Ascending aorta (tissue), 2 donors: ENCODE measurements at places on chromosomes 7 and 10.

DNA sequence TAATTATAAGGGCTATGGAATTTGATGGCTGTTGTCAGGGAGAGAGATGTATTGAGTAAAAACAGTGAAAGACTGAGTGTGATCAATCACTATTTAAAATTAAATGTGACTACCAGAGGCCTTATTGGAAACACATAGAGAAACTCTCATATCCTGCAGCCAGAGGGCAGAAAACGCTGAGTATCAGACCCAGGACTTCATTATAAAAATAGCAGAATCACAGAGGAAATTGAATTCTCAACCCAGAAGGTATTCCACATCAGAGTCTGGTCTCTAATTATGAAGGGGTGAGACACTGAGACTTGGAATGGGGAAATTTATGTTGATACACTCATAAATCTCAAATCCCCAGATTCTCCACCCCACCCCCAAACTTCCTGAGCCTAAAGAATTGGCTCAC is 69.5 kb upstream of the IL6 start:
- H3K4me1 ChIP-seq, result no peaks in the 10 kb centered on the region
- H3K4me3 ChIP-seq, result no peak overlapping the region
- no peaks in the 10 kb centered on the region for H3K36me3 ChIP-seq
- H3K27me3 ChIP-seq, result no peaks in the 10 kb centered on the region

DNA sequence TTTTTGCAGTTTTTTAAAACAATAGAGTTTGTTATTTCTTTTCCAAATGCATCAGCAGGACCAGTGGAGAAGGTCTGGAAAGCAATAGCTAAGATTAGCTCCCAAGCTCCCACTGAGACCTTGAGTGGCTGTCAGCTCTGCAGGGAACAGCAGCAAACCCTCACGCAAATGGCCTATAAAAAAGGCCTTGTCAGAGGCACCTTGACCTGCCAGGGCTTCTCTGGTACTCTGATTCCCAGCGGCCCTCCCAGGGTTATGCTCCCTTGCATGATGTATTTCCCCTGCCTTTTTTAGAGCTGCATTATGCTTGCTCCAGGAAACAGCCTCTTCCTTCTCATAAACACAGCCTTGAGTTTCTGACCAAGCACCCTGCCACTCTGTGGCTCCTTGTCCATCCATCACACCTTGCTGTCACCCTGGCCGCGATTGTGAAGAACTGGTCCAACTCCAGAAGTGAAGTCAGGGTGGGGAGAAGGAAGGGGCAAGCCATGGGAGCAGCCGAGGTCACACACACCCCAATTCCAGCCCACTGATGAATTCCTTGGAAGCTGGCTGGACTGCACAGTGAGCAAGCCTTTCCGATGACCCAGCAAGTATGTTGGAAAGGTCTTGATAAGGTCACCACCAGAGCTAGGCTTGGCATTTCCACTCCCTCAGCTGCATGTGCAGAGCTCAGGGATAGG is 35.3 kb upstream of the NKX2-3 start:
- no peak for DNase-seq
- no peaks in the 10 kb centered on the region for H3K36me3 ChIP-seq
- no peaks in the 10 kb centered on the region for H3K4me1 ChIP-seq
- no peak overlapping the region for H3K4me3 ChIP-seq
- no peak overlapping the region for H3K27ac ChIP-seq

- no peaks in the 10 kb centered on the region for H3K27me3 ChIP-seq
- no peak for DNase-seq
- no peaks in the 10 kb centered on the region for H3K36me3 ChIP-seq
- H3K4me3 ChIP-seq, result no peak overlapping the region
Observed at GRCh38 chr7:25031432-25031831, 51.5 kb upstream of the OSBPL3 start.

DNA sequence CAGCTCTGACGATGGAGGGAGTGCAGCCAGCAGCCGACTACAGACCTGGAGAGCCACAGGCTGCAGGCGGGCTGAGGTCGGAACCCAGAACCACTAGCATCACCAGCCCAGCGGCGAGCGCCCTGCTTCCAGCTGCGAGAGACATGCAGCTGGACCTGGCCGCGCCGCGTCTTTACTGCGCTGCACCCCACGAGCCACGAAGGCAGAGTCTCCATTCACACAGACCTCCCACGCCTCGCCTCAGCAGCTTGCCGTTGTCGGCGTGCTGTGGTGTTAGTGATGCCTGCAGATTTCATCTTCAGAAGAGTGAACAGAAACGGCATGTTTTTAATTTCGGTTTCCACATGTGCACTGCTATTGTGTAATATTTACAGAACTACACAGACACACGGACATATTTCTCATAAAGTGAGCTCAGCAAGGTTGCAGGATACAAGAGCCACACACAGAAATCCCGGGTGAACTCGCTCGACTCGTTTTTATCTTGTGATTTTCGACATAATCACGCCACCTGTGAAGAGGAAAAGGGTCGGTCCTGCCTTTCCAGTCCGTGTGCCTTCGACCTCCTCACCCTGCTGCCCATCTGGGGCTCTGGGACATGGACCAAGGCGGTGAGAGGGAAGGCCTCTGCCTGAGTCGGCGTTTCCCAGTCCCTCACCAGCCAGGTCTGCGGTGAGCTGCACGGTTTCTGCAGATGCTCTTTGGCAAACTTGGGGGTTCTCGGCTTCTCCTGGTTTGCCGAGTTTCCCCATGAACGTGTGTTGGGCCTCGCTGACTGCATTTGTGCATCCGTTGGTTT is 252.2 kb downstream of the ELFN1 start:
- H3K4me1 ChIP-seq, result no peaks in the 10 kb centered on the region
- DNase-seq, result no peak
- H3K36me3 ChIP-seq, result no peaks in the 10 kb centered on the region
- no peaks in the 10 kb centered on the region for H3K27me3 ChIP-seq
- no peak overlapping the region for H3K27ac ChIP-seq
- no peak overlapping the region for H3K4me3 ChIP-seq

GRCh38 chr10:46090258-46090812 is 44.3 kb upstream of the MSMB start:
- H3K27me3 ChIP-seq, result no peaks in the 10 kb centered on the region
- no peak overlapping the region for H3K4me3 ChIP-seq
- H3K36me3 ChIP-seq, result no peaks in the 10 kb centered on the region
- no peaks in the 10 kb centered on the region for H3K4me1 ChIP-seq
- no peak overlapping the region for H3K27ac ChIP-seq

GRCh38 chr10:10092581-10092980 is 925.1 kb upstream of the CELF2 start:
- H3K4me1 ChIP-seq, result no peaks in the 10 kb centered on the region
- H3K27ac ChIP-seq, result no peak overlapping the region
- no peaks in the 10 kb centered on the region for H3K36me3 ChIP-seq
- DNase-seq, result no peak
- no peaks in the 10 kb centered on the region for H3K27me3 ChIP-seq

GRCh38 chr10:132186488-132187429 is at the start of gene DPYSL4:
TSS of gene DPYSL4 (plus strand) at chr10:132186948. CDS start at chr10:132187064, 116 bp downstream.
- peak within 1 kb of the TSS; percentile 54 for H3K4me3 ChIP-seq
- H3K27ac ChIP-seq, result no peak within 1 kb of the TSS
- peaks cover 15% of the 10 kb centered on the region for H3K4me1 ChIP-seq
- no peak for DNase-seq

DNA sequence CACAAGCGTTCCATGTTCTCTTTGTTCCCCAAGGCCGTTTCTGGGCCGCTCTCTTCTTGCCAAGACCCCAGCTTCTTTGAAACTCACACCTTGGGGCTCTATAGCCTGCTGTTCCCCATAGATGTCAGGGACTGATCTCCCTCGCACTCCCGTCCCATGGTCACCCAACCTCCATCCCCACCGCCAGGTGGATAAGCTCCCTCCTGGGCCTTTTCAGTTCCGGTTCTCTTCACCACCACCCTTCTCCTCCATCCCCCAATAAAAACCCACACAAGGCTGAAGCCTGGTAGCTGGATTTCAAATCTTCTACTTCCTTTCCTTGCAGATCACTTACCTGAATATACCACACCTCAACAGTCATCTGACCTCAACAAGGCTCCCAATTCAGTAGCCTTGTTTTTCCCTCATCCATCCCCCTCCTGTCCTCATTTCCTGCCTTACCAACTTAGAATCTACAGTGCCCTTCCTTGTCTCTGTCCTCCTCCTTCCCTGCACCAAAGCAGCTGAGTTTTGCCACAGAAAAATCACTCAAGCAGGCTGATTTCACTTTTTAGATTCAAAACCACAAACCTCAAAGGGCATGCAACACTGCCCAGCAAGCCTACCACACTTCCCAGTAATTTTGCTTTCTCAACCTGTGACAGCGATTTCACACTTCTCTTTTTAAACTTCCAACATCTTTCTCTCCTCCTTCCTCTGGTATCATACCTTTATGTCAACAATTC is 7.7 kb downstream of the SLC37A3 start:
- H3K27ac ChIP-seq, result no peak overlapping the region
- H3K27me3 ChIP-seq, result no peaks in the 10 kb centered on the region
- no peak for DNase-seq
- no peak overlapping the region for H3K4me3 ChIP-seq
- no peaks in the 10 kb centered on the region for H3K36me3 ChIP-seq

GRCh38 chr7:102463841-102464576 is 654 bp downstream of the ALKBH4 start:
- peaks cover 11% of the 10 kb centered on the region for H3K4me1 ChIP-seq
- no peaks in the 10 kb centered on the region for H3K27me3 ChIP-seq
- peak overlapping the region; percentile 78 for H3K27ac ChIP-seq
- peak overlapping the region; percentile 99 for H3K4me3 ChIP-seq

DNA sequence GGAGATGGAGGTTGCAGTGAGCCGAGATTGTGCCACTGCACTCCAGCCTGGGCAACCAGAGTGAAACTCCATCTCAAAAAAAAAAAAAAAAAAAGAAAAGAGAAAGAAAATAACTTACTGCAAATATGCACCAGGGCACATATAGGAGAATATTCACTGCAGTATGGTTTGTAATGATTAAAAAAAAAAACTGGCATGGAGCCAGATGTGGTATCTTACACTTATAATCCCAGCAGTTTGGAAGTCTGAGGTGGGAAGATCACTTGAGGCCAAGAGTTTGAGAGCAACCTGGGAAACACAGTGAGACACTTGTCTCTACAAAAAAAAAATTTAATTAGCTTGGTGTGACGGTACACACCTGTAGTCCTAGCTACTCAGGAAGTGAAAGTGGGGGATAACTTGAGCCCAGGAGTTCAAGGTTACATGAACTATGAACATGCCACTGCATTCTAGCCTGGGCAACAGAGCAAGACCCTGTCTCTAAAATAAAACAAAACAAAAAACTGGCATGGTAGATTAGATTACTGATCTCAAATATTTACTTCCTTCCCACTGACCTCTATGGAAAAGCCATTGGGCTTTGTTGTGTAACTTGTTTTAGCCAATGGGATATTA is 85.6 kb downstream of the MICU1 start:
- no peak overlapping the region for H3K27ac ChIP-seq
- no peak for DNase-seq
- no peaks in the 10 kb centered on the region for H3K36me3 ChIP-seq
- H3K27me3 ChIP-seq, result no peaks in the 10 kb centered on the region

DNA sequence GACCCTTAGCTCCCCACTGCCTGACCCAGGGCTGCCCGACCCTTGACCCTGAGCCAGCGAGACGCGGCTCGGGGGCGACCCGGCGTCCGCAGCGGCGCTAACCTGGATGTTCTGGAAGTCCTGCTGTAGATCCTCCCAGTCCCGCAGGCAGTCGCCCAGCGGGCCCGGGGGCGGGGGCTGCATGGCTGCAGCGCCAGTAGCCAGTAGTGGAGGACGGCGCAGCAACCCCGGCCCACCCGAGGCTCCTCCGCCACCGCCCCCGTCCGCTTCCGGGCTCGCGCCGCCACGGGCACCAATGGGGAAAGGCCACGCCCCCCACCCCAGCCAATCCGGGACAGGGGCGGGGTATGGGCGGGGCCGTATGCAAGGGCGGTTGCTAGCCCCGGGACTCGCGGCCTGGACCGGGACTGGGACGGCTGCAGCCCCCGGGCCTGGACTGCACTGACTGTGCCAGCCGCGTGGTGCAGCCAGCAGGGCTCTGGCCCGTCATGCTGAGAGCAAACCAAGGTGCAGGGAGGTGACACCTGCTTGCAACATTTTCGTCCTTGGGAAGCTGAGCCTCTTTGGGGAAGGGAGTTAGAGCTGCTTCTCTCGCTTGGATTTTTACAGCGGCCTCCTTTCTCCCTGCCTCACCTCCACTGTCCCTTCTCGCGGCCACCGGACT is at the start of gene TMEM120A:
TSS of gene TMEM120A (minus strand) at position 208 of the 664 bp plus-strand sequence. CDS start at position 183, 25 bp downstream.
- no peaks in the 10 kb centered on the region for H3K27me3 ChIP-seq
- H3K36me3 ChIP-seq, result peaks cover 5% of the 10 kb centered on the region
- peaks cover 25% of the 10 kb centered on the region for H3K4me1 ChIP-seq
- peak within 1 kb of the TSS; percentile 92 for H3K4me3 ChIP-seq

DNA sequence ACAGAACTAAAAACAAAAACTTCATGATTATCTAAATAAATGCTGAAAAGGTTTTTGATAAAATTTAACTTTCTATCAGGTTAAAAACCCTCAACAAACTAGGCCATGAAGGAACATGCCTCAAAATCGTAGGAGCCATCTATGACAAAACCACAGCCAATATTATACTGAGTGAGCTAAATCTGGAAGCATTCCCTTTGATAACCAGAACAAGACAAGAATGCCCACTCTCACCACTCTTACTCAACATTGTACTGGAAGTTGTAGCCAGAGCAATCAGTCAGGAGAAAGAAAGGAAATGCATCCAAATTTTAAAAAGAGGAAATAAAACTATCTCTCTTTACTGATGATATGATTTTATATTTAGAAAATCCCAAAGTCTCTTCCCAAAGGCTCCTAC is 228.7 kb downstream of the CHRM2 start:
- H3K4me1 ChIP-seq, result no peaks in the 10 kb centered on the region
- DNase-seq, result no peak
- H3K4me3 ChIP-seq, result no peak overlapping the region
- H3K27me3 ChIP-seq, result no peaks in the 10 kb centered on the region

DNA sequence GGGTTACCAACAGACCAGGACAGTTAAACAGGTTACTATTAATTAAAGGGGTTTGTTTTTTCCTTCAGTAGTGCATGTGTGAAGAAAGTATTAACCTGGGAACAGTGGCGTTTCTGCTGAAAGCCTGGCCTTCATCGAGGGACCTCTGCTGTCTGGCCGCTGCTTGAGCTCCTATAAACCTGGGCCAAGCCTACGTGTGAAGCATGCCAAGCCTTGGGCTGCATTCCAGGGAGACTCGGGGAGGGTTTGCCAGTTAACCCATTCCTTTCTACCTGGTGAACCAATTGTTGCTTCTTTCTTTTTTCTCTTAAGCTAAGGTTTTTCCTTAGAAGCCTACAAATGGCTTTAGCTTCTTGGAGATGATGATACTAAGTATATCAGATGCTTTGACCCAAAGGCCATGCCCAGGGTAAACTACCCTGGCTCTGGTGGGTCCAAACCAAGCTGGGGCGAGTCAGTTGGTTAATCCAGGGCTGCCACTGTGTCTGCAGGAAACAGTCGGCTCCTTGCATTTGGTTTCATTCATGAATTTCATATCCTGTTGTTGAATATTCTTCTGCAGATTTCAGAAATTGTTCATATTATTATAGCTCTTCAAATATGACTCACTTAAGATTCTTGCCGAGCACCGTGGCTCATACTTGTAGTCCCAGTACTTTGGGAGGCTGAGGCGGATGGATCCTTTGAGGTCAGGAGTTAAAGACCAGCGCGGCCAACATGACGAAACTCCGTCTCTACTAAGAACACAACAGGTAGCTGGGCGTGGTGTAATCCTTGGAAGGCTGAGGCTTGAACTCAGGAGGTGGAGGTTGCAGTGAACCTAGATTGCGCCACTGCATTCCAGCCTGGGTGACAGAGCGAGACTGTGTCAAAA is 23.8 kb downstream of the PFKP start:
- H3K27ac ChIP-seq, result peak overlapping the region; percentile 86
- DNase-seq, result no peak
- H3K36me3 ChIP-seq, result no peaks in the 10 kb centered on the region
